ENCODE measurements at places on chromosomes 3 and 15.

DNA sequence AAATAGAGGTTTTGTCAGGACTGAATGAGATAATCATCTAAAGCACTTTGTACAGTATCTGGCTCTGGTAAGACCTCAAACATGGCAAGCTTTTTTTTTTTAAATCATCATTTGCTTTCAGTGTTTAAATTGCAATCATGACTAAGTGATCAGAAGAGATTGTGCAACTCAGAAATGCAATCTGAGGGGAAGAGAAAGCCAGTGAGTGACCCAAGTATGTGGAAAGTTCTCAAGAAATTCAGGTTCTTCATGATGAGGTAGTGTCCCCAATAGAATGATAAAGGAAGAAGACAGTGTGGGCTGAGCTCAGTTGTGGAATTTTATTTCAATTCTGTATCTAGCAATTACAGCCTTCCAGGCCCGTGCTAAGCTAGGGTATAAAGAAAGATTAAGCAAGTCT, 132.2 kb upstream of the TBC1D5 start:
- no peak for DNase-seq

- no peak for DNase-seq
Measured at GRCh38 chr3:114219741-114220140, 17.6 kb downstream of the ZNF80 start.

DNA sequence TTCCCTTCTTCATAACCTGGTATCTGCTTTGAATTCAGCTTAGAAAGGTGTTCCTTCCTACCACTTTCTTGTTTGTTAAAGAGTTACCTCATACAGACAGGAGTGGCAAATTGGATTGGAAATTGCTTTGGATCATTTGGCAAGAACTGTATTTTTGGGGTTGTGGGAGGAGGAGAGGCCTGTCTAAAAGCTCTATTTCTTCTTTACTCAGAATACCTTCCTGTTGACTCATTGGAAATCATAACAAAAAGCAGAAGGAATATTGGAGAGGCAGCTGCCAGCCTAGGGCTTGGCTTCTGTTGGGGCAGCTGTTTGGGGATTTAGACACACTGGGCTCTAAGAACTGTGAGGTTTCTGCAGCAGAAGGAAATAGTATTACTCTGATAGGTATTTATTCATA, 14.2 kb downstream of the IQGAP1 start:
- DNase-seq: no peak

GRCh38 chr15:81092559-81092902, 41.5 kb upstream of the CFAP161 start:
- no peak for DNase-seq

DNA sequence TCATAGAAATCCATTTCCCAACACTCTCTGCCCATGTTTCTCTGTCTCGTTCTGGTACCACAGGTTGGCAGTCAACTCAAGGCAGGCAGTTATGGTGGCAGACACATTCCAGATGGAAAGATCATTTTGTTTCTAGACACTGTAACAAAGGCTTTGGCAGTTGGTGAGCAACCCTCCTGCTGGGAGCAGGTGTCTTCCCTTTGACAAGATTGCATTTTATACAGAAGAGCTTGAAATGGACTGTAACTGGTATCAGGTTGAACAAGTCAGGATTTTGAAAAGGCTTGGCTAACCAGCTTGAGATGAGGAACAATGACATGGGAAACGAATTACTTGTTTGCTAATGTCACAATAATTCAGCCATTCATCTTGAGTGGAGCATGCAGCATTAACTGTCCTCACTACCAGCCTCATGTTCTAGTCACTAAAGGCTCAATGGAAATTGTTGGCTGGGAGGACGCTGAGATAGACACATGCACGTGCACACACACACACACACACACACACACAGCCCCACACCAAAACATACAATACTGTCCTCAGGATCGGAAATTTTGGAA, 170.0 kb downstream of the SEMA6D start:
- peak; percentile 70 for DNase-seq

DNA sequence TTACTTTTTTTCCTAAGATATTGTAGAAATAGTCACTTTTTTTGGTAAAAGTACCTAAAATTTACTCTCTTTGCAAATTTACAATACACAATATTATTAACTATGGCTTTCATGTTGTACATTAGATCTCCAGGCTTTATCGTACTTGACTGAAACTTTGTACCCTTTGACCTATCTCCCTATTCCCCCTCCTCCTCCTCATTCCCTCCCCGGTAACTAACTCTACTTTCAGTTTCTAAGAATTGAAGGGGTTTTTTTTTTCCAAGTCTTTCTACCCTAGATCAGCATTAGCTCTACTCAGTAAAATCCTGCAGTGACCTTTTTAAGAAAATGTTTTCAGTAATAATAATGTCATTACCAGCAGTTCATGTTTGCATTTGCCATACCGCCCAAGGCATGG, 10.1 kb downstream of the HACL1 start:
- no peak for DNase-seq

Measured in NCI-H748 treated with DMSO at 0.1 percent for 48 hours (cell line).